Activated CD4-positive, alpha-beta memory T cell treated with anti-CD3 and anti-CD28 coated beads for 36 hours (primary cell): ENCODE measurements at places on chromosomes 3 and 15. TPM values are rescaled to one million over a fixed set of nuclear protein-coding genes. Genes with fewer than 3 reads are reported as not detected.

SELENOK gene
- 55.3 TPM for total RNA-seq

EAF2 gene
- total RNA-seq: 14.4 TPM

ZIC4 gene
- not detected for total RNA-seq

COMMD4 gene
- total RNA-seq: 87.8 TPM

- no peaks in the 10 kb centered on the region for H3K4me1 ChIP-seq
- no peaks in the 10 kb centered on the region for H3K27me3 ChIP-seq
- H3K36me3 ChIP-seq: no peaks in the 10 kb centered on the region
- no peak overlapping the region for H3K4me3 ChIP-seq
- no peak overlapping the region for H3K27ac ChIP-seq
- no peak for DNase-seq
Measured at GRCh38 chr3:133841196-133841595, 35.6 kb downstream of the SRPRB start.

- H3K4me1 ChIP-seq: no peaks in the 10 kb centered on the region
- no peak for DNase-seq
- H3K36me3 ChIP-seq: no peaks in the 10 kb centered on the region
- H3K27ac ChIP-seq: no peak within 1 kb of the TSS
Measured at GRCh38 chr15:34754674-34755418, at the start of gene GJD2. TSS of gene GJD2 (minus strand) at chr15:34754998. CDS start at chr15:34754488, 510 bp downstream.

- DNase-seq: no peak
- no peak overlapping the region for H3K4me3 ChIP-seq
- H3K27me3 ChIP-seq: no peaks in the 10 kb centered on the region
- H3K36me3 ChIP-seq: peaks cover 11% of the 10 kb centered on the region
Measured at GRCh38 chr15:72368325-72368724, 7.5 kb downstream of the HEXA start.
